ENCODE measurements at places on chromosomes 7 and 10.

DNA sequence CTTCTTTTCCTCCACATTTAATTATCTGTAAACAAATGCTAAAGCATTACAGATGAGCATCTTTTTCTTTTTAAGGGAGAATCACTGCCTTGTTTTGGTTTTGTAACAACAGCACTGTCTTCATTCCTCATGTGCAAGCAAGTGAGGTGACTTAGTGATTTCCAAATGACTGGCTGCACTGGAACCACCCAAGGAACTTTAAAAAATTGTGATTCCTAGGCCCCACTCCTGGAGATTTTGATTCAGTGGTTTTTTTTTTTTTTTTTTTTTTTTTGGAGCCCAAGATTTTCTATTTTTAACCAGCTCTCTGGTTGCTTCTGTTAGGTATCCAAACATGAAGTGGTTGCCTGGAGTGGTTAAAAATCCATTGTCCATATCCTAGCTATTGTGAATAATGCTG lies 176.2 kb downstream of the LRMDA start:
- DNase-seq: no peak

DNA sequence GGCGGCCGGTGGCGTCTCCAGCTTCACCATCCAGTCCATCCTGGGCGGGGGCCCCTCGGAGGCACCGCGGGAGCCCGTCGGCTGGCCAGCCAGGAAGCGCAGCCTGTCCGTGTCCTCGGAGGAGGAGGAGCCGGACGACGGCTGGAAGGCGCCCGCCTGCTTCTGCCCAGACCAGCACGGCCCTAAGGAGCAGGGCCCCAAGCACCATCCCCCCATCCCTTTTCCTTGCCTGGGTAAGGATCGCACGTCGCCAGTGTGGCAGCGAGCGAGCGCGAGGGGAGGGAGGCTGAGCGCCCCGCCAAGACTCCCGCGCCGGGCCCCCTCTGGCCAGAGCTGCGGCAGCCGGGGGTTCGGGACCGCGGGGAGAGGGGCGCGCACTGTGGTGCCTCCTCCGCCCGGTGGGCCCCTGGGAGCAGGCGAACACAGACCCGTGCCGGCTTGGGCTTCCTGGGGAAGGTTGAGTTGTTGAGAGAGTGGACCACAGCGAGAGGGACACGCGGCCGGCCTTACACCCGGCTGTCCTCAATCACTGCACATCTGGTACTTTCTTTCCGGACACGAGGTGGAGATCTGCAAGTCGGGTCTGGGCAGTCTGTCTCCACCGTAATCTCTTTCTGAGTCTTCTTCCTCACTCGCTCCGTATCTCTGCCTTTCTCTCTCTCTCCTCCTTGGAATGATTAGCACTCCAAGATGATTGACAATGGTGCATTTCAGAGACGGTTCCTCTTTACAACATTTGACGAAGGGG lies 652 bp downstream of the HMX2 start:
- no peak for DNase-seq

- DNase-seq: no peak
Measured at GRCh38 chr7:145143685-145144084, 307.8 kb upstream of the TPK1 start.

- no peak for DNase-seq
Measured at GRCh38 chr7:7104314-7104698, 78.0 kb upstream of the C1GALT1 start.

- DNase-seq: no peak
Measured at GRCh38 chr10:90856261-90856660, 1.6 kb downstream of the HTR7 start.

GRCh38 chr7:74023092-74023536 lies 4.9 kb upstream of the ELN start:
- DNase-seq: peak; percentile 47

- no peak for DNase-seq
Measured at GRCh38 chr7:115763347-115763746, 267.2 kb downstream of the TFEC start.

GRCh38 chr7:16171928-16172327 lies 249.4 kb downstream of the CRPPA start:
- no peak for DNase-seq

GRCh38 chr7:20236790-20237189 lies 19.6 kb upstream of the MACC1 start:
- DNase-seq: no peak

- DNase-seq: no peak
Measured at GRCh38 chr7:120402801-120403200, 129.8 kb downstream of the KCND2 start.

- DNase-seq: no peak
Measured at GRCh38 chr7:45685619-45686240, 111.6 kb downstream of the ADCY1 start.

DNA sequence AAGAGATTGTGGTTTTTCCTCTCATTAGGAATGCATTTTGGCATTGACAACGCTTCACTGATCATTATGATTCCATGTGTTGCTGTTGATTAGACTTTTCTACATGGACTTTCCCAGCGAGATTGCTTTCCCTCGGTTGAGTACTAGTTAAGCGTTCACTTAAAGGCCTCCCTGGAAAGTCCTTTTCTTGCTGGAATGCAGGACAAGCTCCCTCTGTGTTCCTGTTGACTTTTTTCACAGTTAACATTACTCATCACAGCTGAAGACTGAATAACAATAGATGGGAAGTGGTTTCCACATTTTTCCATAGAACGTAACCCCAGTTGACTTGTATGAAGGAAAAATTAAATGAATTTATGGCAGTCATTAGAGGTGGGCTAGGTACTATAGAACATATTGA lies 2.6 kb upstream of the CAV1 start:
- DNase-seq: peak; percentile 65

- no peak for DNase-seq
Measured at GRCh38 chr10:74704629-74705357, 121.6 kb upstream of the KAT6B start.

DNA sequence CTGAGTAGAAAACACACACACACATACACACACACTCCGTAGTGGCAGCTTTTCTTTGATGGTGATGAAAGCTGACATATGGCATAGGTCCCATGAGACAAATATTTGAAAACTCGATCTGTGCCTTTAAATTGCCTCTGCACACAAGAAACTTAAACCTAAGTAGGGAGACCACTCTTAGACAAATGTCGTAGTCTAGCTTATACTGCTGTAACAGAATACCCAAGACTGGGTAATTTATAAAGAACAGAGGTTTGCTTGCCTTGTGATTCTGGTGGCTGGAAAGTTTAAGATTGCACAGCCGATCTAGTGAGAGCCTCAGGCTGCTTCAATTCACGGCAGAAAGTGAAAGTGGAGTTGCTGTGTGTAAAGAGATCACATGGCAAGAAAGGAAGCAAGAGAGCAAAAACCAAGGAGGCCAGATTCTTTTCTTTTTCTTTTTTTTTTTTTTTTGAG lies 489.4 kb upstream of the SORCS1 start:
- peak; percentile 1 for DNase-seq

GRCh38 chr7:25303281-25304181 lies 75.2 kb upstream of the NPVF start:
- DNase-seq: peak; percentile 24

DNA sequence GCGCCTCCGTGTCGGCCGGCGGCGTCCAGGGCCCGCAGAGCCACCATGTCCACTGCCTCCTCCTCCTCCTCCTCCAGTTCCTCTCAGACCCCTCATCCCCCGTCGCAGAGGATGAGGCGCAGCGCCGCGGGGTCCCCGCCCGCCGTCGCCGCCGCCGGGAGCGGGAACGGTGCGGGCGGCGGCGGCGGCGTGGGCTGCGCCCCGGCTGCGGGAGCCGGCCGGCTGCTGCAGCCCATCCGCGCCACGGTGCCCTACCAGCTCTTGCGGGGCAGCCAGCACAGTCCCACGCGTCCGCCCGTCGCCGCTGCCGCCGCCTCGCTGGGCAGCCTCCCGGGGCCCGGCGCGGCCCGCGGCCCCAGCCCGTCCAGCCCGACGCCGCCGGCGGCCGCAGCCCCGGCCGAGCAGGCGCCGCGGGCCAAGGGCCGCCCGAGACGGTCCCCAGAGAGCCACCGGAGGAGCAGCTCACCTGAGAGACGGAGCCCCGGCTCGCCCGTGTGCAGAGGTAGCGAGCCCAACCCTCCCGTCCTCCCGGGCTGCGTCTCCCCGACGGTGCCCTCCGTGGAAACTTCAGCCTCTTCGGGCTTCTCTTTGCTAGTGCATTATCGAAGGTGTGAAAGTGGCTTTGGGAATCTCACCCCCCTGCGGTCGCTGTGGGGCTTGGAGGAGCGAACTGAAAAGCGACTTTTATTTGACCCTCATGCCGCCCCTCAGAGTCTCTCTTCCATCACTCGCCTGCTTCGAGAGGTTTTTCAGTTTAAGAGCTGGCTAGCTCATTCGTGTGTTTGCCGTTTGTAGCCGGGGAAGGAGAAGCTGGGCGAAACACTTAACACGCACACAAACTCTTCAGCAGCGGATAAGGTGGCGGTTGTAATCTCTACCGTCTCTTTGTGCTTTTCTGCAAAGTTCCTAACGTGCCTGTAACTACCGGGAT lies 975 bp downstream of the GLCCI1 start:
- peak; percentile 65 for DNase-seq

GRCh38 chr10:9243941-9244411 lies 1189.5 kb downstream of the GATA3 start:
- no peak for DNase-seq

DNA sequence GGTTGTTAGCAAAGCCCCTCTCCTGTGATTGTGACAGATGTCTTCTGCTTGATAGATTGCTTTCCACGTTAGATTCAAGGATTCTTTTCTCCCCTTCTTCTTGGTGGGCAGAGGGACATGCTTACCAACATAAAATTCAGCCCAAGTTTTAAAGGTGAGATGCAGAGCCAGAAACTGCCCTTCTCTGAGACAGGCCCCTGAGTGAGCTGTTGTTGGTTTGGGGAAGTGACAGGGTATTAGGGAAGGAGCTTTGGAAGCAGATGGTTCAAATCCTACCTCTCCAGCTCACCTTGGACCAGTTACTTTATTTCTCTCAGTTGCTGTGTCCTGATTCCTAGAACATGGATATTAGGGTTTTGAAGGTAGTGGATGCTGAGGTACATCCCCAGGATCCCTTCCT lies 53.0 kb downstream of the SORCS3 start:
- DNase-seq: no peak

- DNase-seq: no peak
Measured at GRCh38 chr10:18155321-18155720, 15.1 kb downstream of the CACNB2 start.

GRCh38 chr10:71921324-71922027 lies 42.7 kb upstream of the CHST3 start:
- DNase-seq: no peak

Data from SW480 (cell line).